ENCODE measurements at places on chromosomes 7 and 10.

DNA sequence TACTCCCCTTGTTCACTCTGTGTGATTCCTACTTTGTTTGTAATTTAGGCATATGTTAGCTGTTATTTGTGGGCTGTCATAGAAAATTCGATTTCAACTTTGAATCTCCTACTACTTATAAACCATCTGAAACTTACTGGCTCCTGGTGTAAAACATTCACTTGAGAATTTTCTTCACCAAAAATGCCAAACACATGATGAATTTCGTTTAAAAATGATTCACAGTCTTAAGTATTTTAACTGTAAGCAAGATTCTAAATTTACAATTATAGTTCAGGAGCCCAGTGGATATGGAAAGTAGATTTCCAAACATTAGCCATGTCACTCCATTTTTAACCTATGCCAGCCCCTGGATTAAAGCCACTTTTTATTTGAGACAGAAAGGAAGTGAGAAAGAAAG, 3.1 kb downstream of the CPED1 start:
- DNase-seq: peak; percentile 84

GRCh38 chr10:3460420-3461128, 288.0 kb upstream of the PITRM1 start:
- DNase-seq: no peak

GRCh38 chr10:77909021-77909748, 17.4 kb downstream of the DLG5 start:
- no peak for DNase-seq

DNA sequence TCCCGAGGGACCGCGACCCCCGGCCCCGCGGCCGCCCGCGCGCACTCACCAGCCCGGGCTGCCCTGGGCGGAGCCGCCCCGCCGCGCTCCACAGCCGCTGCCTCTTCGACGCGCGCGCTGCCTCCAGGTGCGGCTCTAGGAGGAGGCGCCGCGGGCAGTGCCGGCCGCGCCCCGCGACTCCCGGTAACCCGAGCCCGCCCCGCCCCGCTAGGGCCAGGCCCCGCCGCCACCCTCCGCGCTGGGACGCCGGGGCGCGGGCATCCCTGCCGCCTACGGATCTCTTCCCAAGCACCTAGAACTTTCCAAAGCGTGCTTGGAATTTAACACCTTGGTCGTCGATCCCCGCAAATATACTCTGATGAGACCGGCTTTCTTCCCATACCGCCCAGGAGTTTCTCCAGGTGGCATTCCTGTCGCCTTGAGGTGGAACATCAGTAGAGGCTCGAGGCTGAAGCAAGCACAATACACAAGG, at the start of gene SLC26A5:
Gene SLC26A5 (minus strand): TSS at position 159 of the 472 bp plus-strand sequence. CDS start 24,693 bp downstream, outside the sequence.
- DNase-seq: no peak

DNA sequence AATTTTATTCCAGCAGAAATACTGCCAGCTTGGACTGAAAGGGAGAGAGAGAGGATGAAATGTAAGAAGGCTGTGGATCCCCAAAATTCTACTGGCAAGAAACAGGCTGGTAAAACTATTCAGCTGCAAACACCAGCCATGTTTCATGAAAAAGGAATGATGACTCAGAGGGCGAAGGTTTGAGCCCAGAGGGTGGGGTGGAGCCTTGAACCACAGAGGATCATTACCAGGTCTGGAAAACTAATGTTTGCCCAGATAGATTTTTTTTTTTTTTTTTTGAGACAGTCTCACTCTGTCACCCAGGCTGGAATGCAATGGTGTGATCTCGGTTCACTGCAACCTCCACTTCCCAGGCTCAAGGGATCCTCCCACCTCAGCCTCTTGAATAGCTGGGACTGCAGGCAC, 41.7 kb upstream of the NRF1 start:
- DNase-seq: peak; percentile 93

- no peak for DNase-seq
These were observed 314.6 kb downstream of the C7orf25 start for GRCh38 chr7:42597300-42597699.
